Amygdala (tissue), 56 donors: ENCODE measurements at places on chromosomes 7 and 10.

DNA sequence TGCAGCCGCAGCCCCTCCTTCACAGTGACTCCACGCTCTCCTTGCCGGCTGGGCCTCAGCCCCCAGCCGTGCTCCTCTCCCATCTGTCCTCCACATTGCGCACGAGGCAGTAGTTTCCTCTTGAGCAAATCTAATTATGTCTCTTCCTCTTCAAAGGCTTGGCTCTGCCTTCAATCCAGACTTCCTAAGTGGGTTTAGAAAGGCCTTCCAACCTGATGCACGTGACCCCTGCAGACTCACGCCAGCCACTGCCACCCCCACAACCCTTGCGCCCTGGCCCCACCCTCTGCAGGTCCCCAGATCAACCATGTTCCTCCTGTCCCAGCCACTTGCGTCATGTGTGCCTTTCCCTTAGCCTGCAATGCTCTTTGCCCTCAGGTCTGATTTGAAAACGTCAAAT lies 75.0 kb upstream of the ADAM12 start:
- DNase-seq: no peak

DNA sequence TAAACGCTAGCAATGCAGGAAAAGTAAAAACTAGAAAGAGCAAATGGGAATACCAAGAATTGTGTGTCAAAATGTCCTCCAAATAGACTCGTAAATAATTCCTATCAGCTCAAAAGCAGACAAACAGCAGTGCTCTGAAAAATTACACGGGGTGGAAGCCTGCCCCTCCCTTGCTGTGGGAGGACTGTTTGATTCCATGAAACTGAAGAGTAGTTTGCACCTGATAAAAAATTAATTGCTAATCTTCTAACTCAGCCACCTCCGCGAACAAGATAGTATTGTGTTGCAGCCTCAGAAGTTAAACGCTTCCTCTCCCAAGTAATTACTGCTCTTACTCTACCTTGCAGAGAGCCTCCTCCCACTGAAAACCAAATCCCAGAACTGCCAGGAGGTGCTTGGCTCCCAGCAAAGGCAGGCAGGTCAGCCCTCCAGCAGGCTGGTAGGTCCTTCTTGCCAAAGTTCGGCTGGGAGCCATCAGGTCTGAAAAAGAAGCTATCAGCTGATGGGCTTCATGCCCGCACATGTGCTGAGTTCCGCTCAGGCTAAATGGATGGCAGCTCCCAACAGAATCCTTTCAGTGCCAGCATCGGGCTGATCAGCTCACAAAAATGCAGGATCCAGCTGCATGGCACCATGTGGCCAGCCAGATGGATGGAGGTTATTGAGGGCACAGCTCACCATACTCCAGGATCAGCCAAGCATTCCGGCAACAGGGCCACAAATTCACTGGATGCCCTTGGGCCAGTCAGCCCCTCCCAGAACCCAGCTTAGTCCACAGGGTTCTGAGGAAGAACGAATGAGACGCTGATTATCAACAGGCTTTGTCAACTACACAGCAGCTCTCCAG lies 37.1 kb downstream of the MAD1L1 start:
- DNase-seq: peak; percentile 49

- DNase-seq: no peak
Observed at GRCh38 chr10:12971001-12971788, 30.3 kb downstream of the CCDC3 start.

DNA sequence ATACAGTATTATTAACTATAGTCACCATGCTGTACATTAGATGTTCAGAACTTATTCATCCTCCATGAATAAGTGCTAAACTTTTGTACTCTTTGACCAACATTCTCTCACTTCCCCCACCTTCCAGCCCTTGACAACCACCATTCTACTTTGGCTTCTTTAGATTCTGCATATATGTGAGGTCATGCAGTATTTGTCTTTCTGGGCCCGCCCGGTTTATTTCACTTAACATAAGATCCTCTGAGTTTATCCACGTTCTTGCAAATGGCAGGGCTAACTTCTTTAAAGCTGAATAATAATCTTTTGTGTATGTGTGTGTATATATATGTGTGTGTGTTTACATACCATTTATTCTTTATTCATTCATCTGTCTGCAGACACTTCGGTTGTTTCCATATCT lies 336.8 kb downstream of the BBS9 start:
- DNase-seq: no peak

GRCh38 chr10:82089327-82089726 lies 214.3 kb downstream of the NRG3 start:
- no peak for DNase-seq

DNA sequence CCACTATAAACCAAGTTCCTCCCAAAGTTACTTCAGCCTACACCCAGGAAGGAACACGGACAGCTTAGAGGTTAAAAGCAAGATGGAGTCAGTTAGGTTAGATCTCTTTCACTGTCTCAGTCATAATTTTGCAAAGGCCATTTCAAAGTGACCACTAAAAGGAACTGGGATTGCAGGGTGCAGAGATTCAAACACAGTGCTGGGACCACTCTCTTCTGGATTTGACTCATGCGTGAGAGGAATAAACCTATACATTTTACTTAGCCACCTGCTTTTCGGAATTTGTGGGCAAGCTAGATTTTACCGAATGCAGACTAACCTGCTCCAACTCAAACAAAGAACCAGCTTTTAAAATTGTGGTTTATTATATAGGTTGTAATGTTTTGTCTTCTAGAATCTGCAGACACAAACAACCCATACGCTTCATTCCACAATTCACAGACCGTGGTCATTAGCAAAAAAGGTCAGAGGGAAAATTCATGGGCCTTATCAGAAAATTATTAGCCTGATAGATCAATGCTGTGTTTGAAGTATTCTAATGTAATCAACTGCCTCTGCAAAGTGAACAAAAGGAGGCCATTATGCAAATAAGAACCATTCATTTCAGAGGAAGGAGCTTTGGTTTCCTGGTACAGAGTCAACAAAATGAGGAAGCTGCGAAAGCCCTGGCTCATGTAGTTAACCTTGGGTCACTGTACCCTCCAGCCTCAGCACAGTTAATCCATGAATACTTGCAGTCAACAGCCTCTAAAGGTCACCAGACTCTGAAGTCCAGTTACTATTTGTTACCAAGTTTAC lies 342.7 kb upstream of the KLF6 start:
- DNase-seq: no peak

- no peak for DNase-seq
Observed at GRCh38 chr7:1214516-1214915, 18.2 kb upstream of the UNCX start.

DNA sequence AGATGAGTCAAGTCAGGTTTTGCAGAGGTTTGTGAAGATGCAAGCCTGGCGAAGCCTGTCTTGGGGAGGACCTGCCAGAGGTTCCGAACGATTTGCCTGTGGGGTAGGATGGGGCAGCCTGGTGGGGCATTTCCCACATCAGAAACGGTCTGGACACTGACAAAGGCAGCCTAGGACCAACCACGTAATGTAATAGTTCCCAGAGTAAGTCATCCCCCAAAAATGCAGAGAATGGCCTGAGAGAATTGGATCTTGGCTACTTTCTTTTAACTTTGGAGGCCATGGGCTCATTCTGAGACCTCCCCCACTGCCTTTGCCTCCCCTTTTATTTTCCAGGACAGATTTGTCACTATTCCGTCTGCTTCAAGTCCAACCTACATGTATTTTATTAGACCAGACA lies 168.9 kb upstream of the SH2B2 start:
- no peak for DNase-seq

DNA sequence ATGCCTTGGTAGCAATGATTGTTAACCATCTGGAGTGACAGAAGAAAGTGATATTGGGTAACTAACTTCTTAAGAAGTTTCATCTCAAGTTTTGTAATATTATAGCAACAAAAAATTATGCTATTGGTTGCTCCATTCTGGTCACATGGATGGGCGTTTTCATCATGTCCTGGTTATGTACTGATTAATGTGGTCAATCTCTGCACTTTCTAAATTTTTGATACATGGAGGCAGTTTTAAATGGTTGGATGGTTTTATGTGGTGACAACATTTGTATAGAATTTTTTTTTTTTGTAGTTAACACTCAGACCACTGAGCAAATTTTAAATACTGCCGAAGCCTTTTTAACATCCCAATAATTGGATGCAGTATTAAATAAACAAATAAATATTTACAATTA lies 55.2 kb upstream of the CCAR1 start:
- no peak for DNase-seq

DNA sequence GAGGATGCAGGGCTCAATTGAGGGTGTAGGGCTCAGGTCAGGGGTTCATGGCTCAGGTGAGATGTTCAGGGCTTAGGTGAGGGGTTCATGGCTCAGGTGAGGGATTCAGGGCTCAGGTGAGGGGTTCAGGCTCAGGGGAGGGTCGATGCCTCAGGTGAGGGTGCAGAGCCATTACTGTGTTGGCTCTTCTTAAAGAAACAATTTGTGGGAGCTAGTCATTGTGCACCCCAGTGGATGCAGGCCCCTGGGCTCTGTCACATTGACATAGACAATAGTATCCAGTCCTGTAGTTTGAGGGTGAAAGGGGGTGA lies 86.7 kb downstream of the ADCY1 start:
- DNase-seq: no peak

- no peak for DNase-seq
Observed at GRCh38 chr7:2943851-2944601, 99.6 kb downstream of the CARD11 start.

- DNase-seq: no peak
Observed at GRCh38 chr7:12706900-12707536, 19.6 kb downstream of the ARL4A start.

DNA sequence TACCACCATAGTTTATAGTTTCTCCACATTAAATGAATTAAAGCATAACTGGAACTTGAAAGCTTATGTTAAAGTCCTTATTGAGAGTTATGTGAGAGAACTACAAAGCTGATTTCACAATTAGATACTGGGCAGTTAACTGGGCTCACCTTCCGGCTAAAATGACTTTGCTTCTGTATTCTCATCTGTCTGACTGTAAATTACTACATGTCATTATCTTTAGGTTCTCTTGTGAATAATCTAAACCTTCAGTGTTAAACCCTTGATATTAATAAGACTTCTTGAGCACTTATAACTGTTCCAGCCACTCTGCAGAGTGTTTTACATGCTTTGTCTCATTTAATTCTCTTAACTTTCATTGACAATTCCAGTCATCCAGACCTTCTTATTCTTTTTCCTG lies 3.9 kb downstream of the KLHL7 start:
- DNase-seq: no peak

DNA sequence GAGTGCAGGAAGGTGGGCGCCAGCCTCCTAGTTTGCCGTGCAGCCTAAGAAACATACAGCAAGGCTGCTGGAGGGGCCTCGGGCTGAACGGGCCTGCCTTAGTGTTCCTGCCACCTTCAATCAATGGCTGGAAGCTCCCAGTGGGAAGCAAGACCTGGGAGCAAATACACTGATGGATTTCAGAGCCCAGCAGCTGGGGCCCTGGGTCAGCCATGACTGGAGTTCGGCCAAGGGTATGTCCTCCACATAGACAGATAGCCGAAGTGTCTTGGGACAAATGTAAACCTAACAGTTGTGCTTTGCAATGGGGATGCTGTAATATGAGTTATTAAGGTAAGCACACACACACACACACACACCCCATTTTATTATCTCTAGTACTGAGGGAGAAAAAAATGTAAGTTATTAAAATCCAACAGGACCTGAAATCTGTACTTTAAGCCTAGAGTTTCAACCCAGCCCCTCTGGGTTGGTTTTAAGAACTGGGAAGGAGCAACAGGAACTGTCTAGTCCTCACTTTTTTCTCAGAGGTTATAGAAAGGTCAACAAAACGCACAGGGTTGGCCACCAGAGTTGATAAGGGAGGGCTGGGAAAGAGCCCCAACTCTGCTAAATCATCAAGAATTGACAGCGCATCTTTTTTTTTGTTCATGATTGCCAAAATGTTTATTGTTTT lies 50.0 kb upstream of the CELF2 start:
- DNase-seq: no peak
